SJCRH30 (cell line): ENCODE measurements at places on chromosomes 5 and 9.

GRCh38 chr5:33937707-33938506, 1.7 kb downstream of the RXFP3 start:
- DNase-seq = no peak

DNA sequence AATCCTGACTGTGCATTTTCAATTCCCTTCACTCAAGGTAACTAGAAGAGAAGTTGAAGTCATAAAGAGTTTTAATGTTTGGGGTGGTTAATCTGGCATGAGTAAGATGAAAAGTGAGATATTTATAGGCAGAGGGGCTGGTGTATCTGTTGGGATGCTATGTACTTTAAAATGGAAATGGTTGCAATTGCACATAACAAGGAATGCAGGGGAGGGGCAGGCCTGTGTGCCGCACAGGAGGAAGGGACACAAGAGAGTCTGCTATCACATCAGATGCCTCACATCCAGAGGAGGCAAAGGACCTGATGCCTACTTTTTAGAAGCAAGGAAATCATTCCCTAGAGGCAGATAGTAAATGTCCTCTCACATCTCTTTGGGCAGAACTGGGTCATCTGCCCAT, 55.5 kb upstream of the OSMR start:
- no peak for DNase-seq

DNA sequence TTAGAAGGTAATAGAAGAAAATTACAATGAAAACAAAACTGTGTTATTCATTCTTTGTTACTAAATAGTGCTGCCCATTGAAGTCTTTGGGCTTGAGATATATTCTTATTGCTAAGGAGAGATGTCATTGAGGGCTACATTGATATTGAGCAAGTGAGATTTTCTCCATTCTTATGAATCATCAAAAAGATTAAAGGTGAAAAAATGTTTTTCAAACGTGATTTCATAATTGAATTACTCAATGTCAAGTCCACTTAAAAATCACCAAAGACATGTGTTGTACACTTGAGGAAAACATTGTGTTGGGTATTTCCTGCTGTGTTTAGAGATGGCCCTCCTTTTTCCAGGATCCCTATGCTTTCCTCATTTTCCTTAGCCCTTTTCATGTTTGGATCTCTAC, 448.1 kb downstream of the NFIB start:
- no peak for DNase-seq

GRCh38 chr9:72557549-72557948, 36.1 kb downstream of the TMC1 start:
- no peak for DNase-seq

DNA sequence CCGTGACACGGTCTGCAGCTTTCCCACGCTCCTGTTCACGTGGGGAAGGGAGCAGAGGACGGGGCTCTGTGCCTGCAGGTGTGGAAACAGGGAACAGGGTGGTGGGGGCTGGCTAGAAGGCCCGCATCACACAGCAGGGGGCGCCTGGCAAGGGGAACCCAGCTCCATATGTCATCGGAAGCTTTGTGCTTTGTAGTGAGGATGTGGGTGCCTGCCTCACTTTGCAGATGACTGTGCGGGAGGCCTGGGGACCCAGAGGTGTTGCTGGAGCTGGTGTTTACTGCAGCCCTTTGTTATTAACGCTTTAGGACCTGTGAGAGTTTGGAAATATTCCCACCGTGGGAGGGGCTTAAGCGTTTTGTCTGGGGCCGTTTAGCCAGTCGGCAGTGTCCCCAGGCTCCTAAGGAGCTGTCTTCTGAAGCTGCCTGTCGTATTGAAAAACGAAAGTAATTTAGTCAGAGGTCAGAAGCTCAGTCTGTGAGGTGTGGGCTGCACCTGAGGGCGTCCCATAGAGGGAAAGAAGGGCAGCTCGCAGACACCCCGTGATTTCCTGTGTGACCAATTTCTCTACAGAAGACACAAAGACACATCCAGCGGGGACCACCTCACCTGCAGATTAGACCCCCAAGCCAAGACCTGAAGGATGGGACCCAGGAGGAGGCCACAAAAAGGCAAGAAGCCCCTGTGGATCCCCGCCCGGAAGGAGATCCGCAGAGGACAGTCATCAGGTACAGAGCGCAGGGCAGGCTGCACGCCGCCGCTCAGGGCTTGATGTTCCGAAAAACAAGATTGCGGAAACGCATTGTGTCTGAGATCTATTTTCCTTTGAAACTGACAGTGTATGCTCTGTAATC, 9.1 kb downstream of the MAN1B1 start:
- no peak for DNase-seq

GRCh38 chr5:34667705-34668104, 11.6 kb downstream of the RAI14 start:
- no peak for DNase-seq

- no peak for DNase-seq
Observed at GRCh38 chr5:60578315-60578714, 121.7 kb downstream of the DEPDC1B start.

GRCh38 chr5:36423578-36424307, 122.0 kb upstream of the RANBP3L start:
- DNase-seq = no peak

DNA sequence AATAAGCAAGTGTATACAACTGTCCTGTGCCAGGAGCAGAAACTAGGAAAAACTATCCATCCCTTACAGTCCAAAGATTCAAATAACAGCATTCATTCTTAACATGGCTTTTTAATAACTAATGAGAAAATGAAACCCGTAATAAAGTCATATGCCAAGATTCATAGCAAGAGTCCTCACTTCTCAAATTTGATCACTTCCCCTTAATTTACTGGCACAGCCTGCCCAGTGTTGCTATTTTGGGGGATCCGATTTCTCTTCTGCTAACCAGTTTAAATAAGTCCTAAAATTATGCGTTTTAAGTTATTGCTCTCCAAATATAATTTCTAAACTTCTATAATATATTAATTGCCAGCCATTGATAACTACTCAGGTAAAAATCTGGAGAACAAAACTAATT, 177.0 kb upstream of the PTGER4 start:
- DNase-seq = no peak

DNA sequence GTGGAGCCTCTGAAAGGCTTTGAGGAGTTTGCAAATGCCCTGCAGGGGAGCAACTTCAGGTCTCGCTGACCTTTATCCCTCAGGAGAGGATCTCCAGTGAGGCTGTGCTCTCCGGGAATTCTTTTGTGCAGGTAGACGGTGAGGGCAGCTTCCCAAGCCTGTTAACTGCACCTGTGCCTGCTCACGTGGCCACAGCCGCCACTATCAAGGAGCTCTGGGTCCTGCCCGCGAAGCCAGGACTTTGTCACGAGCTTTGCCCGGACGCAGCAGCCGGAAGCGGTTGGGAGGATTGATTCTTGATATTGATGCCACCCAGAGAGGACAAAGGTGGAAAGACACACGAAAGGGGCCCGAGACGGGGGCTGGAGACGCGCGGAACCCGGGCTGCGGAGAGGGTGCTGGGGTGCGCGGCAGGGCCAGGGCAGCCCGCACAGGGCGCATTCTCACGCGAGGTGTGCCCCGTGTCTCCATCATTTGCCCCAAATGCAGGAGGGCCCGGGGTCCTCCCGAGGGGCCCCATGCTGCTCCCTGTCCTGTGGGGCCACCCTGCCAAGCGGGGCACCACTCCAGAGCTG, 18.2 kb downstream of the SLC9A3 start:
- no peak for DNase-seq

- DNase-seq = peak; percentile 14
Observed at GRCh38 chr9:132943651-132944293, 644 bp downstream of the TSC1 start.

DNA sequence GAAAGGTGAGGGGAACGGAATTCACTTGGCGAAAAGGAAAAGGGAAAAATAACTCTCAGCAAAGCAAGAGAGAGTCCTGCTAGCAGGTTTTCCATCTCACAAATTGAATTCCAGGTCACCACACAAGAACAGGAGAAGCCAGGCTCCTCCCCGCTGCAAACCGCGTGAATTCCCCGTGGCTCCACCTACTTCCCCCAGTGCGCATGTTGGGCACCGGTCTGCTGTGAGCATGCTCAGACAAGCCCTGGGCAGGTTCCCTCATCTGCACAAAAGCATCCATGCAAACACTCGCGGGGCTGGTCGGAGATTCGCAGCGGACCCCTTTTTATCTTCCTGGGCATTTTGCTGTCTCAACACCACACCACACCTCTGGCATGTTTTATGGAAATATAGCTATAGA, 58.5 kb upstream of the S1PR3 start:
- peak; percentile 6 for DNase-seq

- DNase-seq = no peak
Observed at GRCh38 chr5:93126634-93127033, 454.4 kb downstream of the NR2F1-AS1 start.

GRCh38 chr9:26565118-26565517, 327.5 kb downstream of the CAAP1 start:
- peak; percentile 61 for DNase-seq

GRCh38 chr9:36245906-36246305, 12.3 kb downstream of the GNE start:
- no peak for DNase-seq

GRCh38 chr5:61735995-61736394, 403.9 kb downstream of the ZSWIM6 start:
- DNase-seq = no peak

DNA sequence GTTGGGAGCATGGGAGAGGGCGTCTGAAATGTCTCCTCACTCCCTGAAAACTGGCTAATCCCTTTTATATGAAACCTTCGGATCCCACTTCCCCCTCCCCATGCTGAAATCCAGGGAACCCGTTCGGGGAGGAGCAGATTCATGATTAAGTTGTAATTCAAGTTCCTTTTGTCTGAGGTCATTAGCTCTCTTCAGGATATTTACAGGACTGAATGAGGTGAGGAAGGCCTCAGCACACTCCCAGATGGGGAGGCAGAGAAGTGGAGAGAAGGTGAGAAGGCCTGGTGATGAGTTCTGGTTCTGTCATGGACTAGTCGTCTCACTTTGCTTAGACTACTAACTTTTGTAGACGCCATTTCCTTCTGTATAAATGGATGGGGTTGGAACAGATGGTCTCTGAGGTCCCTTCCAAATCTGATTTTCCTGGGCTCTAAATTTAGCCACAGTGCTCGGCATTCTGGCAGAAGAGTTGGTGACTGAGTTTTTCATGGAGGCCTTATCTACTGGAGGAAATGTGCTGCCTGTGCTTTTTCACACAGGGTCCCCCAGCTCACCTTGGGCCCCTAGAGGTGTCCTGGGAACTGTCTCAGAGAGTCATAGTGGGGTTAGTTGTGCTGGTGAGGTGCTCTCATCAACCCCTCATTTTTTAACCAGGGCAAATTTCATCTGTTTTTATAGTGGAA, 62.3 kb downstream of the PRDM6 start:
- no peak for DNase-seq

DNA sequence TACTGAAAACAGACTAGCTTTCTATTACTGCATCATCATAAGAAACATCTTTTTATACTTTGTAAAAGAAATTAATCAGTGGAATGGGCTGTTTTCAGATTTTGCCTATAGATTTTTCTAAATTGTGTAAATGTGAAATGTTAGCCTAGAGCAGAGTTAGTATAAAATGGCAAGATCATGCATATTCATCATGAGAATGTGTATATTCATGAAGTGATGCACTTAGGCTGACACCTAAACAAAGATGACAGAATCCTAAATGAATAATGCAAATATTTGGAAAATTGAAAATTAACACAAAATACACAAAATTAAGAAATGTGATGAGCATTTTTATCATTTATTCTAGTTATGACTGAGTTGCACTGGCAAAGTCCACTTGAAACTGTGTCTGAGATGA, 57.2 kb downstream of the SPTLC1 start:
- DNase-seq = no peak

DNA sequence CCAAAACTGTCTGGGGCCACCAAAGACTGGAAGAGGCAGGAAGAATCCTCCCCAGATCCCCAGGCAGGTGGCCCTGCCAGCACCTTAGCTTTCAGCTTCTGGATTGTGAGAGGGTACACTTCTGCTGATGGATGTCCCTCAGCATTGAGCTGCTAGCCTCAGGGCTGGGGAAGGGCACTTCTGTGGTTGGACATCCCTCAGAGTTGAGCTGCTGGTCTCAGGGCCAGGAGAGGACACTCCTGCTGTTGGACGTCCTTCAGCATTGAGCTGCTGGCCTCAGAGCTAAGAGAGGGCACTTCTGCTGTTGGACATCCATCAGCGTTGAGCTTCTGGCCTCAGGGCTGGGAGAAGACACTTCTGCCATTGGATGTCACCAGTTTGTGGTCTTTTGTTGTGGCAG, 83.8 kb upstream of the FCN1 start:
- DNase-seq = no peak

DNA sequence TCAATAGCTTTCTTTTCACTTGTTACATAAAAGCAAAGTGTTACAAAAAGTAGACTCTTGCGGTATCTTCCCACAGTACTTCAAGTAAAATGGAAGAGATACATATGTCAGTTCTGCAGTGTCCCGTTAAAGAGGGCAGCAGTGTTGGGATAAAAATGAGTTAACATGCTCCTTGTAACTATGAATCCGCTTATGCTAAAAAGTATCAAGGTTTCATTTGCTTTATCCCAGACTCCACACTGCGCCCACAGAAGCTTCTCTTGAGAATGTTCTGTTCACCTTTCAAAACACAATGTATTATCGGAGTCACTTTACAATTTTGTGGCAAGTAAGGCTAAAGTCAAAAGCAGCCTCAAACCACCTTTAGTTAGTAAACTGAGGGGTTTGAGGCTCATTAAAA, 790 bp downstream of the PTAR1 start:
- DNase-seq = no peak

DNA sequence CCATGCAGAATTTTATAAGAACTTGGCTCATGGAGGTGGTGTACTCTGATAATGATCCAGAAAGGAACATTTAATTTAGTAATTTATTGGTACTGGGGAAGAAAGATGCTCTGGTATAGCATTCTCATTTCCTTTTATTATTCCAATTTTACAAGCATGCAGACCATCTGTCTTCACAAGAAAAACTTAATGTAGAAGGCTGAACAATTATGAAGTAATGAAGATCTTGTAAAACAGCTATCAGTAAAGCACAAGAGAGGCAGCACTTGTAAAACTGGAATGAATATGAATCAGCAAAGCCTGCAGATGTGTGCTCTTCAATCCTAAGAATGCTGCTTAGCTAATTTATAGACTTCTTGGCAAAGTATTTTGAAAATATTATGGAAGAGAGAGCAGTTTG, 300.0 kb downstream of the YTHDC2 start:
- no peak for DNase-seq

GRCh38 chr5:173456751-173457171, 128.5 kb upstream of the STC2 start:
- DNase-seq = peak; percentile 99

- DNase-seq = no peak
Observed at GRCh38 chr9:122151267-122151828, 8.2 kb downstream of the NDUFA8 start.

DNA sequence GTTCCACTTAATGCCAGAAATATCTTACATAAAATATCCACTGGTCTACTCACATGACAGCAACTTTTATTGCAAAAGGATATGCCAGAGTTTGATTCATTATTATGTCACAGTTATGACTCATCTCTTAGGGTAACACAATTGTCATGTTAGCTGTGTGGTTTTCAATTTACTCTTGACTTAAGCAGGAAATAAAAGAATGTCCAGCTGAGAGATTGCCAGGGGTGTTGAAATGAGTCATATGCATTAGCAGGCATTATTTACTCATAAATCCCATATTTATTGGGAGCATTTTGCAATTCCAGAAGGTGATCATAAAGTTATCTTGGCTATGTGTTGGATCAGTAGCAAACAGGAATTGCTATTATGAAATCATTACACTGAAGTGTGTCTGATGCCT, 1164.6 kb upstream of the CDH18 start:
- no peak for DNase-seq
